ENCODE measurements at places on chromosomes 12 and 14.

- no peak for DNase-seq
Observed at GRCh38 chr12:111444925-111445725, 39.4 kb downstream of the SH2B3 start.

GRCh38 chr14:30354439-30354838 lies 204.5 kb upstream of the G2E3 start:
- no peak for DNase-seq

DNA sequence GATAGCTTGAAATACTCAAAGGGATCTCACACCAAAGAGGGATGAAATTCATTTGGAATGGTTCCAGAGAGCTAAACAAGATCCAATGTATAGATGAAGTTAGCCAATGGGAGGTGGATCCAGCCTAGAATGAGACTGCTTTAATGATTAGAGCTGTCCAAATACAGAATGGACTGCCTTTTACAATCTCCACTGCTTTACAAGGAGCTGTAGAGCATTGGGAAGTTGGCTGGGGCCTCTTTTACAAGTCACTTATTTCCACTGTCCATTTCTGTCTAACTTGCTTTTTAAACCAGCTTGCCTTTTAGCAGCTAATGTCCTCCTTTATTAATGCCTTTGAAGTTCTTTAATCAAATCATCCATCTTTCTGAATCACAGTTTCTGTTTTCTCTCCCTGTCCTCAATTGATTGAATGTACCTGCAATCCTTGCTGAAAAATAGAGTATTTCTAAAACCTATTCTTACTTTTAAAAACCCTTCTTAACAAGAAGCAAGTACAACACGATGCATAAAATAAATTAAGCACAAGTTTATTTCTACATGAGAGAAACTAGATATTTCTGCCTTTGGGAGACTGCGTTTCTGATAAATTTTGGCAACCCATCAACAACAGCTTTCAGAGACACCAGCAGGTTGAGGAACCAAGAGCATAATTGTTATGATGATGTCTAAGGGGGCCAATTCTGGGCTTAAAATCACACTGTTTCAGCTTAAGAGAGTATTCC lies 3.4 kb upstream of the ATP2A2 start:
- DNase-seq = no peak

- no peak for DNase-seq
Observed at GRCh38 chr14:33527023-33527634, 423.7 kb downstream of the EGLN3 start.

- peak; percentile 19 for DNase-seq
Observed at GRCh38 chr12:109165599-109165998, 49.2 kb downstream of the ACACB start.

All from DMS53 (cell line).